CD4-positive, alpha-beta T cell treated with Interleukin-21 for 1 hour (primary cell): ENCODE measurements at places on chromosomes 11 and 22.

DNA sequence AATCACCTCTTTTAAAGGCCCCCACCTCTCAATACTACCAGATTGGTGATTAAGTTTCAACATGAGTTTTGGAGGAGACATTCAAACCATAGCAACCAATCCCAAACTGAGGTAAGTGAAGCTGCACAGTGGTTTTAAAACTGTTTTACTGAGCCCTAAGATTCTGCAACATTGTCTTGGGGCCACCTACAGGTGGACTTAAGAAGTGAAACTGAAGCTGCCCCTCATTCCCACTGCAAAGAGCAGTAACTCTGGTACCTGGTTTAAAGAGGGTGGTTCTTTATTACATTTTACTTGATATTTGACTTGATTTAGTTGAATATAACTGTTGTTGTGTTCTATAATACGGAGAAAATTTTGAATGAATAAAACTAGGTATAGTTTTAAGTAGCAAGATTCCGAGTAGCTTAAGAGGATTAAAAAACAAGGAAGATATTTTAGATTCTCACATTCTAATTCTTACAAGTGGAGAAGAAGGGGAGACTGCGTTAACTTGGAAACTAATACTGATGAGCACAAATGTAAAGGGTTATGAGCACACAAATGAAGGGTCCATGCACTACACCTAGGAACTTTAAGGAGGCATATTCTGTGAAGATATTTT, 26.7 kb downstream of the SYT9 start:
- peak; percentile 7 for DNase-seq

GRCh38 chr22:18968011-18968749, 32.1 kb upstream of the PRODH start:
- no peak for DNase-seq

DNA sequence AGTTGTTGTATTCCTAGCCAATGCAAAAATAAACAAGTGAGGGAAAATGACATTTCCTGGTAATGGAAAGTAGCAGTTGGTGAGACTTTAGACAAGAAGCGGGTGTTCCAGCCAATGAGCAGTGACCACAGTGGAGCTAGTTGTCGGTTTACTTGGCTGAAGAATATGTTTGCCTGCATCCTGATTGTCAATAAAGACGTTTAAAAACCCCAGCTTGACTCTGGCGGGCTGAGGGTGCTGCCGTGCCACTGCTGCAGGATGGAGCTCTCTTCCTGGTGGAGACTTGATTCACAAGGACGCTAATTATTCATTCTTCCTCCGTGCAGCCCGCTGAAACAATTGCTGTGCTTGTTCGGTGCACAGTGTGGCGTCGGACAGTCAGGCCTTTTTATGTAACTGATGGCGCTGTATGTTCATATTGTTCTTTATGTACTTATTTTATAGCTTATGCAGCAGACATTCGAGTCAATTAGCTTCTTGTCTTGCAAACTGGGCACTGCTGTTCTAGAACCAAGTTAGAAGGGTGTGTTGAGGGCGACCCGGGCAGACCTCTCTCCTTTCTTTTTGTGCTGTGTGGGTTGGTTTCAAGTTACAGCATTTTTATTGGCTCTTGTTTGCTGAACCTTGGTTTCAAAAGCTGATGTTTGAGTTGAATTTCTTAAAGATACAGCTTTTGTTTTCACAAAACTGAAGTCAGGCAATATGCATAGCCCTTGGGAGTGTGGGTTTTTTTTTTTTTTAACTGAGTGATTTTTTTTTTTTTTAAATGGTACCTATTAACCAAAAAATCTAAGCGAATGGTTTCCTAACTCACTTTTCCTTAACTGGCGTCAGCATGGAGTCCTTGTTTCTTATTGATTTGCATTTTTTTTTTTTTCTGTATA, 153.9 kb downstream of the TEAD1 start:
- DNase-seq, result no peak

DNA sequence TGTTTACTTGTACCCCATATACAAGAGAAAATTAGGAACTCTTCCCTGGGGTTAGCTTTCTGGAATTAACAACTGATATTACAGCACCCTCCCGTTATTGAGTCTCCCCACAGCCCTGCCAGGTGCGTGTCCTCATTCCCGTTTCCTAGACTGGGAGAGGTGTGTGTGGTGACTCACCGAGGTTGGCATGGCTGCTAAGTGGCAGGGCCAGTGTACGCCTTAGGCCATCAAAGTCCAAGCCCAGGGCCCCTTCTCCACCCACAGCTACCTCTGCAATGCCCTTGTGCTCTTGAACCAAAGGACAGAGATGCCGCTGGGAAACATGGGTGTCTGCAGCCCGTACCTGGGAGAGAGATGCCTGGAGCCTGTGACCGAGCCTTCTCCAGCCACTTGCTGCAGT, 12.3 kb downstream of the IFT27 start:
- DNase-seq, result no peak

DNA sequence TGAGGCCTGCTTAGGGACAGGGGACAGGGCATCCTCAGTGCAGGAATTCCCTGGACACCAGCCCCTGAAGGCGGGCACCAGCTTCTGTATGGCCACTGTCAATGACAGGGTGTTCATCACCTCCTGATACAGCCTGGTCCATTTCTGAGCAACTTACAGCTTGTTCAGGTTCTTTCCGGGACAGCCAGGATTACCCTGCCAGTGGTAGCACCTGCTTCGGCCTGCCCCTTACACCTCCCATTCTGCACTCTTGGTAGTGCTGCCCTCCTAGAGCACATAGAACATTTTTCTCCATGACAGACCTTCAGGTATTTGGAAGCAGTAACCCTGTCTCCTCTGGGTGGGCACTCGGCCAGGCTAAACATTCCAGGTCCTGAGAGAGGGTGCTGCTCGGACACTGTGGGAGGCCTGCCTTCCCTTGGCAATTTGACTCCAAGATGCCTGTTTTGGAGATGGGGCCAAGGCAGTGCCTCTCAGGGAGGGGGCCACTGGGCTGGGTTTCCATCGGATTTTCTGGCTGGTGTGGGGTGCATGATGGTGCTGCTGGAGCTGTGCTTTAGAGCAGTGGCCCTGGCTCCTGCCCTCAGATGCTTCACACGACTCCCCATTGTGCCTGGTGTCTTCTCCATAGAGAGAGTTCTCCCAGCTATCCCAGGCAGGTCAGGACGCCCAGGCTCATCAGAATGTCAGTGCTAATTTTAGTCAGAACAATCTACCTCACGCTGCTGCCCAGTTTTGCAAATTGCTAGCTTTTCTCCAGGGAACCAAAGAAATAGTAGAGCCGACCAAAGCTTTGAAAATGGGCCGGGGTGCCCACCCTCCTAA, 1.2 kb downstream of the GAL3ST3 start:
- no peak for DNase-seq

DNA sequence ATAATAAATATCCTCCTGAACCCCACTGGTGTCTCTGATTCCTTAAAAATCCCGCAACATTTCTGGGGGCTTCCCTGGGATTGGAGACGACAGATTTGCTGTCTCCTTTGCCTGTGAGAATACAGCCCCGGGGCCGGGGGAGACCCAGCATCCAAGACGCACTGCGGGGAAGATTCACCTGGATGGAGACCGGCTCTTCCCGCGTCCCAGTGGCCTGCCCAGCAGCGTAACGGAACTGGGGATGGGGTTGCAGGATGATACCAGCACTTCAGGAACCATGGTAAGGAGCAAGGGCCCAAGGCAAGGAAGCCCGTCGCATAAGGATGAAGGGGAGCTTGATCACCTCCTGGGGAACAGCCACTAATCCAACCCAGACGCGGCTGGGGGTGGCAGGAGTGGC, 53.3 kb upstream of the OR4C15 start:
- no peak for DNase-seq

- DNase-seq, result no peak
Observed at GRCh38 chr11:67699521-67699920, 25.1 kb upstream of the ALDH3B2 start.

- DNase-seq, result no peak
Observed at GRCh38 chr11:126417091-126417862, 61.8 kb downstream of the ST3GAL4 start.

DNA sequence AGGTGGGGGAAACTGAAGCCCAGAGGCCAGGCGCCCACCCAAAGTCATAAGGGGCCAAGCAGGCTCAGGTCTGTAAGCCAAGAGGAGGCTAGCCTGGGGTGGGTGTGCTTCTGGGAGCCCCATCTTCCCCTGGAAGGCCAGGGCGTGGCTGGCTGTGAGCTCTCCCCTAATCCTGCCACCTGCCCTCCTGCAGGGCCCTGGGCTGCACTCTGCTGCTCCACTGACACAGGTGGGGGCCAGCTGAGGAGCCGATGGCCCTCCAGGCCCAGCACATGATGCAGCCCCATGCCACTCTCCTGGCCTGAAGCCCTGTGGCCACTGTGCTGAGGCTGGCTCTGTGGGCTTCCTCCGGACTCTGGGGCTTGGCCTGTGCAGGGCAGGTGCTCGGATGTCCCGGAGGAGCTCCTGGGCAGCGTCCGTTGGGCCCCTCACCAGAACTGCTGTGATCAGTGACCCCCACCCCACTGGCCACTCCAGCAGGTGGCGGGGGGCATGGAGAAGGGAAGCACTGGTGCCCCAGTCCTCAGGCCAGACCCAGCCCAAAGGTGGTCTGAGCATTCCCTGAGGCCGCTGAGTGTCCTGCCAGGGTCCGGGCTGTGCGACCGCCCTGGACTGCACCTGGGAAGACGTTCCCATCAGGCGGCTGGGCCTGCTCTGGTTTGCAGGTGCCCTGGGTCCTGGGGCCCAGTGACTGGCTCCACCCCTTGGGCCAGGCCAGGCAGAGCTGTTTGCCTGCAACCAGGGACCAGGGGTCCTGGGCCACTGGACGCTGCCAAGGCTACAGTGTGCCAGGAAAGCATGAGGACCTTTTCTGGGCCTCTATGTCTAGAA, 8.5 kb downstream of the PIM3 start:
- peak; percentile 23 for DNase-seq

DNA sequence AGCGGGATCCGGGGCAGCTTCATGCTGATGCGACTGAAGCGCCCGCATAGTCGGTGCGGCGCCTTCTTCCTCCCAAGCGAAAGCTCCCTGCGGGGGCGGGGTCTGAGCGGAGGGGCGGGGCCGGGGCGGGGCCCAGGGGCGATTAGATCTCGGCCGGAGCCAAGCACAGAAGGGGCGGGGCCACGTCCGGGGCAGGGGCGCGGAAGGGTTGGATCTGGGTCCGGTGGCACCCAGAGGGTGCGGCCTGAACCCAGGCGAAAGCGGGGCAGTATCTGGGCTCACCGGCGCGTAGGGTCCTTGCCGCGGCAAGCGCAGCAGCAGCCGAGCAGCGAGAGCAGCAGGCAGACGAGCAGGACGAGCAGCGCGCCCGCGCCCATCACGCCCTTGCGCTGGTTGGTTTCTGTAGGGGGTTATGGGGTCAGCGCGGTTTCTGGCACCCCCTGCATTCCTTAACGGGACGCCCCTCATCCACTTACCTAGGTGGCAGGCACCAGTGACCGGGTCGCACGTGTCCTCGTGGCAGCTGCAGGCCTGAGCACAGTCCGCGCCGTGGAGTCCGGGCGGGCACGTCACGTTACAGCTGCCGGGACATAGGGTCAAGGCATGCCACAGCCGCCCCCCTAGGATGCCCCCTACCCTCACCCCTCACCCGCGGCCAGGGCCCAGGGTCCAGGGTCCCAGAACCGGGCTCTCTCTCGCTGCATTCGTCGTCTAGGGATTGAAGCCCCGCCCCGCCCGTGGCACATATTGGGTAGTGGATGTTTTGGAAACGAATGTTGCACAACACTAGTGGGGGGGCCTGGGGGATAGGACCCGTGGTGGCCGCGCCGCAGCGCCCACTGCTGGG, 8.1 kb downstream of the SCARF2 start:
- DNase-seq, result peak; percentile 86

DNA sequence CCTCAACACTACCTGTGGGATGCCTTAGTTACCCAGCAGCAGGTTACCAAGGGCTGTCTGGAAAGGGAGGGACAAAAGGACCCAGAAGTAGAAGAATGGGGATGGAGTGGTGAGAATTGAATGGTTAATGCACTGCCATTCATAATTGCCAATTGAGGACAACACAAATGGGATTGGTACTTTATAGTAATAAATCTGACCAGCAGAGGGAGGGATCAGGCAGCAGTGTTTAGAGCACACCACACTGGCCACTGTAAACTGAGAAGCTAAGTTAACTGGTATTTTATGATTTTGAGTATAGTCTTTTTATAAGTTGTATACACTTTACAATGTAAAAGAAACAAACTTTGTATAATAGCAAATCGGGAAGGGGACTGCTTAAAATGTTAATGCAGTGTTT, 10.7 kb downstream of the TBRG1 start:
- no peak for DNase-seq

GRCh38 chr22:17665854-17666253, 27.3 kb downstream of the BCL2L13 start:
- no peak for DNase-seq

DNA sequence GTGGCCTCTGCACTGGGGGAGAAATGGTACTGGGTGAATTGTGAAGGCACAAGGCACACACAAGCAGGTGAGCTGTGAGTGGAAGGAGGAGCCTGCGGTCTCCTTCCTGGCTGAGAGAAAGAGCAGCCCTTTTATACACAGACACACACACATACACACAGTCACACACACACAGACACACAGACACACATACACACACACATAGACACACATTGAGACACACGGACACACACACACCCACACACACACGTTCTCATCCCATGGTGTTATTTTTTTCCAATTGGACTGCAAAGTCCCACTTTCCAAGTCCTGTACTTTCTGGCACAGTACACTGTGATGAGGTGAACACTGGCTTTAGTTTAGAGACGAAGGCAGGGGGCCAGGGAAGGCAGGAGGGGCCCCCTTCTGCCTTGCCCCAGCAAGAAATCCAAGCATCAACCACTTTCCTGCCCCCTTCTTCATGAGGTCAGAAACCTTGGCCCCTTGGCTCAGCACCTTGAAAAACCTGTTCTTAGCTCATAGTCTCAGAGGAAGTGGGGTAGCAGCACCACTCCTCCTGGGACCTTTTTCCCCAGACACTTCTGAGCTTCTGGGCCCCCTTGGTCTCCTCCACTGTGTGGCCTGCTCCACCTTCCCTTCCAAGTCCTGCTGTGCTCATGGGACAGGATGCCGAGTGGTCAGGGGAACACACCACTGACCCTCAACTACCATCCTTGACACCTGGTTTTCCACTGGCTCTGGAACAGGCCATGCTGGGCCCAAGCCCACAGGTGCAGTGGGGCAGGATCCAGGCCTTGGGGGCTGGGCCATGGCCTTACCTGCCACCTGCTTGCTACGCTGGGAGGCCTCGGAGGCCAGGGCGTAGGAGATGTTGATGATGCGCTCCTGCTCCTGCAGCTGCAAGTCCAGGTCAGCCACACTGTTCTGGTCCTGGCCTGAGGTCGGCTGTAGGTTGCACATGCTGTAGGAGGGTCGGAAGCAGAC, 43.8 kb downstream of the C11orf58 start:
- DNase-seq, result no peak

DNA sequence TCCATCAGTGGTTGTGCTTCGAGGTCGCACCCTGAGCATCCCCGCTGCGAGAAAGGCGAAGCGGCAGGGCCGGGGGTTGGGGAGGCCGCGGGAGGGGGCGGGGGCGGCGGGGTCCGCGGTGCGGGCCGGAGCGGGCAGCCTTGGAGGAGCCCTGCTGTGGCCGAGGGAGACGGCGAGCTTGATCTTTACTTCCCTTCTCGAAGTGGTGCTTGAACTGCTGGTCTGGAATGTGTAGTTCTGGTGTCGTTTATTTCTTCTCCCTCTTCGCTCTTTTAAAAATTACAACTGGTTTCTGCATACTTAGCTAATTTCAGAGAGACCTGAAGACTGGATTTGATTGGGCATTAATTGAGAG, 1.1 kb downstream of the APLP2 start:
- peak; percentile 16 for DNase-seq
